ENCODE measurements at places on chromosomes 2 and 18.

DNA sequence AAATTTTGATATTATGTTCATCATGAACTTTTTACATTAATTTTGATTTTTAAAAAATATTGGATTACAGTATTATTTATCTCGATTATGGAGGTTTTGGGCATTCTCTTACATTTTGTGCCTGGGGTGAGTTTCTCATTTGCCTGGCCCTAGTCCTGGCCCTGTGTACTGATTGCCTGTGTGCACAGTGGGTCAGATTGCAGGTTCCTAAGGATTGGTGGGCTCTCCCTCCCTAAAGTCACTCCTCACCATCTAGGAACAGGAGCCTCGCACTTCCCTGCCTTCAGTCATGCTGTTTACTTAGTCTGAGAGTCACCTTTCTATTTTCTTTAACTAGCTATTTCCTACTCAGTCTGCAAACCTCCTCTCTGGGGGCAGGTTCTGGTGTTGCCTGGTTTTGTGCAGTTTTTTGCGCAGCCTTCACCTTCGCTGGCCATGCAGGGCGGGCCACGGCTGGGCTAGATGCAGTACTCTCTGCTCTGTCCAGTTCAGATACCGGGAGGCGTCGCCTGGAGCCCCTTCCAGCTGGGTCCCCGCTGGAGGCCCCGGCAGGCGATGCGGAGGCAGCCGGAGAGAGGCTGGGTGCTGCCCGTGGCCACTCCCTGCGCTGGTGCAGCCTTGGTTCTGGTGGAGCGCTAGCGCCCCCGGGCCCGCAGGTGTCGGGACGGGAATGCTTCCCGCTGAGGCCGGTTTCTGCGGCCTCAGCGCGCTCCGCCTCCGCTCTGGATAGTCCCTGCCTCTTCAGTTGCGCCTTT lies 23.3 kb upstream of the MC5R start:
- DNase-seq: peak; percentile 26

DNA sequence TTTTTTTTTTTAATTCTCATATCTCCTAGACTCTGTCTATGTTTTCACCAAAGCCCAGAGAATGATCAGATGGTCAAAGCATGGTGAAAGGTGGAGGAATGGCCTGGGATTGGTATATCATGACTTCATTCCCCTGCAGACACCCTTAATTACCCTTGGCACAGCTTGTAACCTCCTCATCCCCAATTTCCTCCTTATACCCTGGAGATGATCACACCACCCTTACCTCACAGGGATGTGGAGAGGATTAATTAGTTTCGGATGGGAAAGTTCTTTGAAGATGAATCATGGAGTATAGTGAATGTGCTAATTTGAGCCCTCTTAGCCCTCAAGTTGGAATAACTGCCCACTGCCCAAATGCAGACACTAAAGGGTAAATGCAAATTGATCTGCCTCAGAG lies 138.0 kb upstream of the LYPD6 start:
- DNase-seq: no peak

DNA sequence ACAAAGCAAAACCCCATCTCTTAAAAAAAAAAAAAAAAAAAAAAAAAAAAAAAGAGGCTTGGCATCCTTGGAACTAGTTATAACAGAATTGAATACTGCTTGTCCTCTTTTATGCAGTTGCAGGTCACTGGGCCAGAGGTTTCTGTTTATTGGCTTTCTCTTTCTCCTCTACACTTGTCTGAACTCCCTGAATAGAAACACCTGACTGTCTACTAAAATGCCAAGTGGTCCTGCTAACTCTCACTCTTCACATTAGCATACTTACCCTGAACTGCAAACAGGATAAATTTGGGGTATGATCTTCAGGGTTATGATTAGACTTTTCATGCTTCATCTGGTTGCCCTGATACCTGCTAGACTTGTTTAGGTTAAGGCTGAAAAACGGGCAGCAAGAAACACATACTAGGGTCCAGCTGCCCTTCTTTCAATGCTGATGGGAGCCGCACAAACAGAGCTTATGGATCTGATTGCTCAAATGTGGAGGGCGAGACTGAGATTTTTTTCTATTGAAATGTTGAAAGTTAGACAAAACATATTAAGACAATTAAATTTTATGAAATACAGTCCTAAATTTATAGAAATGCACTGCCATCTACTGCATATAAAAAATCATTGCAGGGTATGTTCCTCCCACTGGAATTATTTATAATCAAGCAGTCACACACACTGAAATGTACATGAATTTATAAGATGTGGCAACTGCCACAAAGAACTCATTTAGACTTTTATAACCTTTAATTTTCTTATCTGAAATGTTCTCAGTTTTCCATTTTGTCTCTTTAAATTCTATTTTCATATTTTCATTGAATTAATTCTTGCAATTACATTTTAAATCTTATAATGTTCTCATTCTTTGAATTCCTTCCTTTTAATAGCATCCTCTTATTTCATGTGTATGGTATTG lies 40.8 kb downstream of the GTF3C3 start:
- DNase-seq: peak; percentile 27

DNA sequence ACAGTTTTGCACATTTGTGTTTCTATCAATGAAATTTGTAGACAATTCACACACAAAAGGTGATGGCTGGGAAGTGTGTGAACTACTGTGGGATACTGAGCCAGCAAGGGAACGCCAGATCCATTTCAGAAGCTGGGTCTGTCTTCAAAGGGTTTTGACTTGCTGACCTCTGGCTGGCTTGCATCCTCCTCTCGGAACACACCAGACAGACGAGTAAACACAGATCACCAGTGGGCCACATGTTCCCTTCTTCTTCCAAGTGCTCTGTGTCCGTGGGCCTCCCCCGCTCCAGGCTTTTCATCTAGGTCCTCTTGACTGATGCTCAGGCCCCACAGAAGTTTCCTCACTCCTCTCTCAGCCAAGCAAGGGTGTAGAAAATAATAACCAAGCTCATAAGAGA lies 122.2 kb upstream of the OSR1 start:
- DNase-seq: no peak

DNA sequence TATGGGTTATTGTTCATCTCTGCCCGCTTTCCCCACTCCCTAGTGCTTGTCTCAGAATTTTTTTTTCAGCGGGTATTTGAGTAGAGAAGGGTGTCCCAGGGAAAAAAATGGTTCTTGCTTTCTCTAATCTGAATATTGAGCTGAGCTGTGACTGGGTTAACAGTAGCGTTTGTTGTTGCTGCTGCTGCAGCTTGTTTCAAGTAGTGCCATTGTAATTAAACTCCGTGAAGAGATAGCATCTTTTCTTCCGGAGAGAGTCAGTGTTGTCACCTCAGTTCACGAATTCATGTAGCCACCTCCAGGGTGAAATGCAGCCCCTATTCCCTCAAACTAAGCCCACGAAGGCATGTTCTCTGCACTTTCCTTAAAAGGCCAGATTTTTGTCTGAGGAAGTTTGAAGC lies 1.5 kb upstream of the AAK1 start:
- no peak for DNase-seq

- no peak for DNase-seq
These were observed 8.7 kb upstream of the INPP1 start for GRCh38 chr2:190334479-190335224.

DNA sequence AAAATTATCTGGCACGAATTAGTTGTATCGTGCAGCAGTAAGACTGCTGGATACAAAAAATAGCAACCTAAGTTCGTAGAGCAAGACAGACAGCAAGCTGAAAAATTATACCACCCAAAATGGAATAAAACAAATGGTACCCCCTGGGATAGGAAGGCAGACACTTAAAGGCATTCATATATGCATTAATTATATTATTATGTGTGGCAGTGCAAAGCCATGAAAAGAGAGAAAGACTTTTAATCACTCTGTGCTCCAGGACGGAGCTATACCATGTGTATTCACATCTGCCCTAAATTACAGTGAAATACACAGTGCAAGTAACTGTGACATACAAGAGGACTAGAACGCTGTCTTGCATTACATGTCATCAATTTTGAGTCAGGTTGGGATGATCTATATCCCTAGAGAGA lies 235.9 kb downstream of the GULP1 start:
- peak; percentile 26 for DNase-seq

DNA sequence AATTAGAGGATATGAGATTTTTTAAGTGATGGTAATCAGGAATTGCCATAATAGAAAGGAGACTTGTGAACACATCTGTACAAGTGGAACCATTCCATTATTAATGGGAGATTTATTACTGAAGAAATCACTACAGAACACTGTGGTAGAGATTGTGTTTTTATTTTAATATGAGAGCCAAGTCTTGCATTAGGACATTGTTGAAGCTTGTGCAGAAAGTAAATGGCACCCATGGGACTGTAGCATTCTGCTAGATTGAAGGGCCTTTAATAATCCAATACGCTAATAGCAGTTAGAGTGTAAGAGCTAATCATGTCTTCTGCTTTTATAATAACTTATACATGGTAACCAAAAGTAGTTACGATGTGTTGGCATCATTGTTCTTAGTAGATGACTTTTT lies 83.6 kb downstream of the VRK2 start:
- DNase-seq: no peak

- DNase-seq: no peak
These were observed 28.6 kb upstream of the CREG2 start for GRCh38 chr2:101415884-101416283.

DNA sequence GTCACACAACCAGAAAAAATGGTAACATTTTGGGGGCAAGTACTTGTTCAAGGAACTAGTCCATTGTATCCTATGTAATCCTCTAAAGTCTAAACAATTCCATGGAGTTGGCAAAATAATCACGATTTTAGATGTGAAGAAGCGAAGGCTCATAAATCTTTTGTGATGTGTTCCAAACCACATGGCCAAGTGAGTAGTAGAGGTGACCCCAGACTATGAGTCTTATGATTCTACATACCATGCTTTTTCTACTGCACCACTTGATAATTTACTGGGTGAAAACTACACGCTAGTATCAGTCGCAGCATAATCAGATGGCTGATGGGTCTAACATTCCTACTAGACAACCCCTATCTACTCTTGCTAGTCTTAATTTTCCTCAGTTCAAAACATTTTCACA lies 371.4 kb downstream of the OSR1 start:
- DNase-seq: no peak

DNA sequence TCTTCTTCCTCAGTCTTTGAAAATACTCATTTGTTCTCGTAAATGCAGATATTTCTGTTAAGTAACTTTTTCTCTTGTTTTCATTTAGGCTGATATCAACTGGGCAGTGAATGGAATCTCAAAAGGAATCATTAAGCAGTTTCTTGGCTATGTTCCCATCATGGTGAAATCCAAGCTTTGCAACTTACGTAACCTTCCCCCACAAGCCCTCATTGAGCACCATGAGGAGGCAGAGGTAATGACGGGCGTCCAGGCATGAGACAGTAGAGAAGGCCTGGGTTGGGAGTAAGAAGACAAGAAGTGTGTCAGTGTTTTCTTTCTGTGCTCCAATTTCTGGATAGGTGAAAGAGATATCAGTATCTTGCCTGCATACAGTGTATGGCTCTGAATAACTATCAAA lies 5.1 kb downstream of the POLR1B start:
- peak; percentile 77 for DNase-seq

DNA sequence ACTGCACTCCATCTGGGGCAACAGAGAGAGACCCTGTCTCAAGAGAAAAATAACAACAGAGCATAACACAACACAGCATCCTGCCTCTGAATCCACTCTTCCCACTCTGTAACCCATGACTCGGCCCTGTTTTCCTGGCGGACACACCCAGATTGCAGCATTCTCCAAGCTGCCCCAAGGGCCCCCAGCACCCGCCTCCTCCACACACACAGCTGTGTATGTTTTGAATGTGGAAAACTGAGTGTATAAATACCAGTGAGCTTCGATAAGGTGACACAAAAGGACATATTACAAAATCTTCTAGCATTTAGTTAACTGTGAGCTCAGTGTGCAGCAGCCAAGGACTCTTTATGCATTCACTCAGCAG lies 13.0 kb downstream of the IMPA2 start:
- DNase-seq: peak; percentile 30

GRCh38 chr2:117771969-117772630 lies 42.4 kb upstream of the DDX18 start:
- peak; percentile 41 for DNase-seq

DNA sequence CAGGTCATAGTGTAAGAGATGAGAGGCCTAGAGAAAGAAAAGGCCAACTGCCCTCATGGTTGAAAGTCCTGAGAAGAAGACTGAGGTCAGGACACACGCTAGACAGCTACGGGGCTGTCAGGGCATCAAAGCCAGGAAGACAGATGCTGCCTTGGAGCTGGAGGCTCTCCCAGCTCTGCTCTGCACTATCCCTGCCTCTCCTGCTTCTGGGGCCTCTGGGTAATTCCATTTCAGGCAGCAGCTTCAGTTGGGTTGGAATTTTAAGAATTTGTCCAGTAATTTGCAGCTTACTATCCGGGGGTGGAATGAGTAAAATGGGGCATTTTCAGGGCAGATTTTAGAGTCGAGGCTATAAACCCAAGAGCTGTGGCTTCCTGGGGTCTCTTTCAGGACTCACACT lies 76.2 kb upstream of the CTAGE1 start:
- DNase-seq: peak; percentile 79

- peak; percentile 22 for DNase-seq
These were observed 370.2 kb upstream of the LYPD1 start for GRCh38 chr2:133040170-133040569.

DNA sequence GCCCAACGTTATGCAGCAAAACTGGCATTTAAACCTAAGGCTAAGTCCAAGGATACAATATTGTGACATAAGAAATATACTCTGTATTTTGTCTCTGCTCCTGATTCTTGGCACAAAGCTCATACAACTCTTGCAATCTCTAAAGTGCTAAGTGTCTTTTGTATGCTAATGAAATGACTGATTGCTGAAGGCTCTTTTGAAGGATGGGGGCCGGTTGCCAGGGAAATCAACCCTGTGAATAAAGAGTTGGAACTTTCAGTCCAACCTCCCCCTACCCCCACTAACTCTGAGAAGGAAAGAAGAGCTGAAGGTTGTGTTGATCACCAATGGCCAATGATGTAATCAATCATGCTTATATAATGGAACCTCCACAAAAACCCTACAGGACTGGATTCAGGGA lies 40.3 kb downstream of the SESTD1 start:
- DNase-seq: no peak

GRCh38 chr18:74806700-74807416 lies 209.2 kb downstream of the ZNF407 start:
- peak; percentile 93 for DNase-seq

DNA sequence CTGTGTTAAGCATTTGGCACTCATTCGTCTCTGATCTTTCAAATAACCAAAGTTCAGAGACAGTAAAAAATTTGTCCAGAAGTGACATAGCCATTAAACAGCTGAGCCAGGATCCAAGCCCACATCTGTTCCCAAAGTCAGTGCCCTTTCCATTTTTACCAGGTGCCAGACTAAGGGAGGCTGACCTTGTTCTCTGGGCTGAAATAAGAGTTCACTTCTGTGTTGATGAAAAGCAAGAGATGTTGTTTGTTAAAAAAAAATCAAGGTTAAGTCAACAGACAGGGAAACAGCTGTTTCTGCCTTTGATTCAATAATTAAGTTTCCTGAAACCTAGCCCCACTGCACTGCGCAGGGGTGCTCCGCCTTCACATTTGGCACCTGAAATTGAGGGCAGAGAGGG lies 117.1 kb downstream of the PRKRA start:
- no peak for DNase-seq

DNA sequence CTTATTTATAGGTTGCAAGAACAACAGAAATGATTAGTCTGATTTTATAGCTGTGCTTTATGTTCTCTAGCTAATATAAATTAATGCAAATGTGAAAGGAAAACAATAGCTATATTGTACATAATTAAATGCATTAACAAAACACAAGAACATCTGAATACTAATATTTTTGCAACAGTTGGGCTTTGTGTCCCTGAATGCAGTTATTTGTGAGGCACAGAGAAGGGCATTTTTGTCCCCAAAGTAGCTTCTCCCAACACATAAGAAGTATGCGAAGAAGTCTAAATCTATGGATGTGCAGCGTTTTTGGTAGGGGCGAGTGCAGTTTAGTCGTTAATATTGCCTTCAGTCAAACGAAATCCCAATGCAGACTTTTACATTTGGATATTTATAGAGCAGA lies 110.0 kb downstream of the MBP start:
- no peak for DNase-seq
